ENCODE measurements at places on chromosomes 12 and 14. TPM values are rescaled to one million over a fixed set of nuclear protein-coding genes. Genes with fewer than 3 reads are reported as not detected.

DNA sequence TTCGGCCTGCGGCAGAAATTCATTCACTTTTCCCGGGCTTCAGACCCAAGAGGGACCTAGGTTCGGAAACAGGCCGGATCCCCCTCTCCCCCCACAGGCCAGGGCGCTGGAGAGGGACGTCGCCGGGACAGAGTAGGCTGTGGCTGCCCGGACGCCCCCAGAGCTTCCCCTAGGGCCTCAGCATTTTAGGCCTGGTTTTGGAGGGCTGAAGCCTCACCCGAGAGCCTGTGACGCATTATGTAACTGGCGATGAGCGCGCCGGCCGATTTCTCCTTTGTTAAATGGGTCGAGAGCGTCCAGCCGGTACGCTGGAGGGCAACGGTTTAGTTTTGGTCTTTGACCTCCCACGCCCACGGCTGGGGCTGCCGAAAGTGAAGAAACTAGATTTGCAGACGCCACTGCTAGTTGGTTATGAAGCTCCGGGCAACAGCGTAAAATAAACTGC, 657 bp downstream of the PEBP1 start:
- DNase-seq = peak; percentile 16

DNA sequence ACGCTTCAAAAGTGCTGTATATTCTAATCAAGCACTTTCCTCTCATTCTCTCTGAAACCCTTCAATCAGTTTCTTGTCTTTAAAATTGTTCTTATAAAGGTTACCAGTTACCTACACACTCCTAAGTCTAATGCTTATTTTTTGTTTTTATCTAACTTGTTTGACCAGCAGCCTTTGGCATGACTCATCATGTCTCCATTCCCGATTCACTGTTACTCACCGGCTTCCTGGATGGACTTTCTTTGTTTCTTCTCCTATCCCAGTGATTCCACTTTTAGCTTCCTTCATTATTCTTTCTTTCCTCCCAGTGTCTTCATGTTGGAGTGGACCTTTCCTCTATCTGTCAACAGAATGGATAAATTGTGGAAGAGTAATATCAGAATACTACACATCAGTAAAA, 368.6 kb upstream of the CCDC196 start:
- DNase-seq = no peak

- no peak for DNase-seq
Observed at GRCh38 chr14:104864267-104865080, 594 bp upstream of the CEP170B start.

- DNase-seq = no peak
Observed at GRCh38 chr12:57992001-57992400, 50.6 kb downstream of the ATP23 start.

GRCh38 chr12:67524861-67525616, 123.5 kb upstream of the DYRK2 start:
- no peak for DNase-seq

Gene LMO3
- total RNA-seq = not detected

Gene SERPINA1
- 1.1 TPM for total RNA-seq

Gene CD27
- 23.3 TPM for total RNA-seq

Data from activated T-helper 2 cell treated with anti-CD3 and anti-CD28 coated beads, Interferon-gamma antibody, Interleukin-2, Interleukin-4, amounts not matched to agents 10 μg/mL and 5 μg/mL and 100 μg/mL, durations not matched to agents 14 hours and 24 hours and 36 hours (primary cell).